Skeletal muscle cell (primary cell): ENCODE measurements at places on chromosomes 3 and 15.

GRCh38 chr3:51798411-51798963, 19.4 kb upstream of the IQCF6 start:
- DNase-seq: no peak

DNA sequence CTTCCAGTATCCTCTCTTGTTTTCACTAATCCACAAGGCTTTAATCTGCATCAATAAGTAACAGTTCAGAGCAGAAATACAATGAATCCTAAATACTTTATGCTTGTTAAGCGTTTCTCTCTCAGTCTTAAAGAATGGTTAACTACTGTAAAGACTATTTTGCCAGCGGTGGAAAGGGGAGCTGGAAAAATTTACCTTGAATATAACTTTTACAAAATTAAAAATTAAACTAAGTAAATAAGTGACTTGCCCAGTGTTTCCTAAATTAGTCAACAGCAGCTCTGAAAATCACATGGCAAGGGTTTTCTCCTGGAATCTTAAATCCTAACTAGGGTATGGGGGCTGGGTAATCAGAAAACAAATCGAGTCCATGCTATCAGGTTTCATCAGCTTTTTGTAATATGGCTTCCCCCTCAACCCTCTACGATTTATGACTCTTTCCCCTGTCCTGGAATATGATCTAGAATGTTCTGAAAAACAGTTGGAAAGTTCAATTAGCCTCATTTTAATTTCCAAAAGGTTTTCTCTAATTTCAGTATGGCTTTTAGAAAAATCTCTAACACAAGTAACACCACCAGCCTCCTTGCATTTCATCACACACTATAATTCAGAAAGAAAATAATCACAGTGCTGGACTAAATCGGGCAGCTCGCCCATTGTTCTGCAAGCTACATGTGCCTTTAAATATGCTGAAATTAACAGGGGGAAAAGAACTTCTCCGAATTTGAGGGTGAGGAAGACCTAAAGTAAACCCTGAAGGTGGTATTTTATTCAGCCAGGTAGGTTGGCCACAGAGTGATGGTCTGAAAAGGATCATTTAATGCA, 133.5 kb downstream of the ADAMTS9 start:
- no peak for DNase-seq

DNA sequence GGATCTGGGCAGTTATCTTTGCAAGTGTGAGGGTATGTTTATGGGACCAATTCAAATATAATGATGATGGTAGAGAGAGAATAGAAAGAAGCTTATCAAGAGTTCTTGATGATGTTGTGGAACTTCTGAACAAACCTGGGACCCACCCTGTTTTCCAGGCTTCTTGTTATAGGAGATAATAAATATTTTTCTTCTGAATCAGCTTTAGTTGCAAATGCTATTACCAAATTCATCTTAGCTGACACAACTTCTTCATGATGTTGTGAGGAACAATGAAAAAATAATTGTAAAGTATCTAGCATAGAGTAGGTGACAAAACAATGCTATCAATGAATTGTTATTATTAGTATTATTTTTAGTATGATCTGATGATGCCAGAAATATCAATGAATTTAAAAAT, 43.5 kb upstream of the PTX3 start:
- no peak for DNase-seq

- no peak for DNase-seq
Measured at GRCh38 chr3:125191256-125191655, 21.3 kb downstream of the SLC12A8 start.

GRCh38 chr3:29181872-29182271, 99.0 kb upstream of the RBMS3 start:
- no peak for DNase-seq

DNA sequence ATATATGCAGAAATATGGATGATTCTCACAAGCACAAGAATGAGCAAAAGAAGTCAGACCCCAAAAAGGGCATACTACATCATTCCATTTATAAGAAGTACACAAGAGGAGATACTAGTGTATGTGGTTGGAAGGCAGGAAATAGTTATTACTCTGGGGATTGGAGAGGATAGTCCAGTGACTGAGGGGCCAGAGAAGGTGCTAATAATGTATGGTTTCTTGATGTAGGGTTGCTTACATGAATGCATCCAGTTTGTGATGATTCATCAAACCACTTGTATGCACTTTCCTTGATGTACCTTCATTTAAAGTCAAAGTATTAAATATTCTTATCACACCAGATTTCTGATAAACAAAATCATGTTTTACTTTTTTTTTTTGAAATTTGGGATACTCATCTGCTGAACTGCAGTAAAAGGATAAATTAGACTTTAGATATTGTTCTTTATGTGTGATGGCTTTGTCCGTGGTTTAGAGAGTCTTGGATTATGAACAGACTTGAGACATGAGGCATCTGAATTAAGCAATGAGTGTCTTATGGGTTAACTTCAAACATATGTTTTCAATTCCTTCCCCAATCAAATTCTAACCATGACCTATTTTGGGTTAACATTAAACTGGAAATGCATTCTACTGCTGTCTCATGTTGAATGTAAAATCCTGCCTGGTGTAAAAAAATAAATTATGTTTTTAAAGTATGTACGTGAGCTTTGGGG, 171.2 kb downstream of the SEMA6D start:
- no peak for DNase-seq

DNA sequence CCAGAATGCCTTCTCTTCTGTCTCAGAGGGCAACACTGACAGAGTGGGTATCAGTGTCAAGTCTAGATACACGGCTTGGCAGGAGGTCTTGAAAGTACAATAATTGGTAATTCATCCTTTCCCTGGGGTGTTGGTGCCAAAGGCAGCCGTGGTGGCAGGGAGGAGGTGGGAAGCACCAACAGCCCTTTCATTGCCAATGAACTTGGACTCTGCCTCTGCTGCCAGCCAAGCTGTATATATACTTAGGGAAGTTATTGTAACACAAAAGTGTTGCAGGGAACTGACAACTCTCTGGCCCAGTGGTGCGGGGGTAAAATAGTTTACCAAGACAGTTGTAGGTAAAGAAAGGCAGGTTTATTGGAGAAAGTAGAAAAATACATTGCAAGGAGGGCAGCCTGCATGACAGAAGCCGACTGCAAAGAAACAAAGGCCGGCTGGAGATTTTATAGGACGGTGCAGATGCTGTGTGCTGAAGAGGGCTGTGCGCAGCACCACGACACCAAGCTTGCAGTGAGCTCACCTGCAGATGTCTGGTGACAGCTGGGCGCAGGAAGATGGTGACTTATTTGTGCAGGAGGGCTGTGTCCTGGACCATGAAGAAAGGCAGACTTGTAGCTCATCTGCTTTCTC, 4.0 kb upstream of the FAM3D start:
- no peak for DNase-seq

- DNase-seq: no peak
Measured at GRCh38 chr15:67839499-67839928, 331 bp downstream of the RNU6-1 start.

- no peak for DNase-seq
Measured at GRCh38 chr3:131914090-131914691, 120.6 kb downstream of the CPNE4 start.

DNA sequence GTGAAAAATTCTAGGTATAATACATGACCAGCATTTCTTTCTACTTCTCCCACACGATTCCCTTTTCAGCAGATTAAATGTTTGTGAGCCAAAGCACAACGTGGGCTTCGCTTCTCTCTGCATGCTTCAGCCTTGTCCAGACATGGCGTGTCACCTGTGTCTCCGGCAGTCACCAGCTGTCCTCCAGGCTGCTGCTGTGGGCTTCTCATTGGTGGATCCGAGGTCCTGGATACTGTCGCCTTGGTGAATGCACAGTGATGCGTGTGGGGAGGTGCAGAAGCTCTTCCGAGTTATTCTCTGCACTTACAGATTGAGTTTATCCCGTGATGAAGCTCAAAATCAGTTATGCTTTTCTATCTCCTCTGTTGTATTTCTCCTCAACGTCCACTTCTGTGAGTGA, 23.0 kb upstream of the GOLGA8J start:
- no peak for DNase-seq

- DNase-seq: no peak
Measured at GRCh38 chr3:14913926-14914778, 33.2 kb upstream of the NR2C2 start.

DNA sequence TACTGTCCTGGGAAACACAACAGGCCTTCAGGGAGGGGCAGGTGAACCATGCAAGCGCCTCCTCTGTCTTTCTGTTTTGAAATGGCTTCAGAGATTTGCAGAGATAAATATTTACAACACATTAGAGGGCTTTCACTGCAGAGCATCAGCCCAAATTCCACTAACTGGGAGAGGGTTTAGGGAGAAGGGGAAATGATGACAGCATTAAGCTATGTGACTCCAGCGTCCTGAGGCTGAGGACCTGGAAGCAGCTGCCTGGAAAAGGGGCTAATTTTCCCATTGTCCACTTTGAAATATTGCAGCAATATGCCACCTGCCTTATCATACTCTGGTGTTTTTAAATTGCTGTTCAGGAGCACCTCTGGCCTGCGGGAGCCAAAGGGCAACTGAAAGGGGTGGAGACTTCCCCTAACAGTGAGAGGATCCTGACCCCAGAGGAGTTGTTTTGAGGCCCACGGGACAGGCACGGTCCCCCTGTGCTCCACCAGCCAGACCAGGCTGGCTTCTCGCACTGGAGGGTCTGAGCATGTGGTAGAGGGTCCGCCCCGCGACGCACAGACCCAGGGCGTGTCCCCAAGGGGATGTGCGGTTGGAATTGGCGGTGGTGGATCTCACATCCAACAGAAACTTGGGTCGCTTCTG, 110.6 kb downstream of the XXYLT1 start:
- no peak for DNase-seq

GRCh38 chr3:51024765-51025632, 350.3 kb downstream of the DOCK3 start:
- DNase-seq: no peak

GRCh38 chr3:100402256-100402655, 917 bp downstream of the LNP1 start:
- no peak for DNase-seq

DNA sequence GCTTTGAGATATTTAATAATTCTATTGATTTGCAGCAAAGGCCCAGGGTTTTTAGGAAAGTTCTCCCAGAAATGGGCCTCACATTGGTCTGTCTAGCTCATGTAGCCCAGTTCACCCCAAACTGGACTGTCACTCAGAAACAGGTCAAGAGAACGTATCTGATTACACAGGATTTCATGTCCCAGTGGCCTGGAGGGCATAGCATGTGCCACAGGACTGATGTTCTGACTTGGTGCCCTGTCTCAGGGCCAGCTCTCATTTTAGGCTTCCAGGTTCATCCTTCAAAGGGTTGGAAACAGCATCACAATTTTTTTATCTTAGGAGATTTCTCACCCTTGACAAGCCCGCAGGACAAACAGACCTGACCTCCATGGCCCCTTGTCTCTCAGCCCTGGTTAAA, 398.4 kb upstream of the AZI2 start:
- DNase-seq: no peak
